Activated CD8-positive, alpha-beta T cell treated with anti-CD3 and anti-CD28 coated beads for 36 hours (primary cell): ENCODE measurements at places on chromosomes 1 and 21. TPM values are rescaled to one million over a fixed set of nuclear protein-coding genes. Genes with fewer than 3 reads are reported as not detected.

DNA sequence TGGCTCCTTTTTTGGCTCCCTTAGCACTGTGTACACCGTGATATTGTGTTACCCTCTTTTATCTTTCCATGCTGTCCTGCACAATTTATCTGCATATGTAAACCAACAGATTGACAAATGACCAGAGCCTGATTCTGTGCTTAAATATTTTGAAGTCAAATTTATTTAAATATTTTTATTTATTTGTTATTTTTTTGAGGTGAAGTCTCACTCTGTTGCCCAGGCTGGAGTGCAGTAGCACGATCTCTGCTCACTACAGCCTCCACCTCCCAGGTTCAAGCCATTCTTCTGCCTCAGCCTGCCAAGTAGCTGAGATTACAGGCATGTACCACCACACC is 12.8 kb downstream of the PMF1 start:
- no peak for DNase-seq

Gene TMEM61
- total RNA-seq = not detected

DNA sequence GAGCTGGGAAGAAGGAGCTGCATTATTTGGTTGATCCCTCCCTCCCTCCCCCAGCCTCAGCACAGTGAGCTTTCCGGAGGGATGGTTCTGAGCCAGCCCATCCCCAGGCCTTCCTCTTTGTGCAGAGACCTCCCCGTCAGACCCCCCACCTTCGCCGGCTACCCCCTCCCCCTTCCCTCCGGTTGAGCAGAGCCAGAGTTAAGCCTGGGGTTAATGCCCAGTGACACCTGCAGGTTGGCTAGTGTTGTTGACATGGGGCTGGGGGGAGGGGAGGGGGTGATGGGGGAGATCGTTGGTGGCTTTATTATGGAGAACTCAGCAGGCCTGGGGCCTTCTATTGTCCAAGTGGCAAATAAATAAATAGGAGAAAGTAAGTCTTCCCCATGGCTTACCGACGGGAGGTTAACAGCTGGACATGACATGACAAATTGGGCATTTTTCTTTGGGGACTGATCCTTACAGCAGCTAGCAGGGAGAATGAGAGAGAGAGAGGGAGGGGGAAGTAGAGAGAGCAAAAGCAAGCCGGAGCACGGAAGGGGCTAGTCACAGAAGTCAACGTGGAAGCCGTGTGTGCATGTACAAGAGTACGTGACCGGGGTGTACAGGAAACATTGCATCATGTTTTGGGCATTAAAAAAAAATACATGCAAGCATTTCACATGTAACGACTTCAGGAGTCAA is 131.1 kb downstream of the TMEM53 start:
- DNase-seq = peak; percentile 9

- no peak for DNase-seq
These were observed 73.0 kb downstream of the DHRS3 start for GRCh38 chr1:12544992-12545391.

- no peak for DNase-seq
These were observed 105.9 kb downstream of the KCNK2 start for GRCh38 chr1:215188302-215188950.

Gene BLACAT1
- 0.13 TPM for total RNA-seq

Gene TTF2
- 127 TPM for total RNA-seq

GRCh38 chr1:47621977-47622376 is 184.1 kb downstream of the FOXD2 start:
- no peak for DNase-seq

GRCh38 chr1:1364266-1364665 is 5.9 kb upstream of the MXRA8 start:
- DNase-seq = no peak

Gene ENSA
- 182 TPM for total RNA-seq

- DNase-seq = no peak
These were observed 28.2 kb upstream of the KCNE1 start for GRCh38 chr21:34540206-34540605.

DNA sequence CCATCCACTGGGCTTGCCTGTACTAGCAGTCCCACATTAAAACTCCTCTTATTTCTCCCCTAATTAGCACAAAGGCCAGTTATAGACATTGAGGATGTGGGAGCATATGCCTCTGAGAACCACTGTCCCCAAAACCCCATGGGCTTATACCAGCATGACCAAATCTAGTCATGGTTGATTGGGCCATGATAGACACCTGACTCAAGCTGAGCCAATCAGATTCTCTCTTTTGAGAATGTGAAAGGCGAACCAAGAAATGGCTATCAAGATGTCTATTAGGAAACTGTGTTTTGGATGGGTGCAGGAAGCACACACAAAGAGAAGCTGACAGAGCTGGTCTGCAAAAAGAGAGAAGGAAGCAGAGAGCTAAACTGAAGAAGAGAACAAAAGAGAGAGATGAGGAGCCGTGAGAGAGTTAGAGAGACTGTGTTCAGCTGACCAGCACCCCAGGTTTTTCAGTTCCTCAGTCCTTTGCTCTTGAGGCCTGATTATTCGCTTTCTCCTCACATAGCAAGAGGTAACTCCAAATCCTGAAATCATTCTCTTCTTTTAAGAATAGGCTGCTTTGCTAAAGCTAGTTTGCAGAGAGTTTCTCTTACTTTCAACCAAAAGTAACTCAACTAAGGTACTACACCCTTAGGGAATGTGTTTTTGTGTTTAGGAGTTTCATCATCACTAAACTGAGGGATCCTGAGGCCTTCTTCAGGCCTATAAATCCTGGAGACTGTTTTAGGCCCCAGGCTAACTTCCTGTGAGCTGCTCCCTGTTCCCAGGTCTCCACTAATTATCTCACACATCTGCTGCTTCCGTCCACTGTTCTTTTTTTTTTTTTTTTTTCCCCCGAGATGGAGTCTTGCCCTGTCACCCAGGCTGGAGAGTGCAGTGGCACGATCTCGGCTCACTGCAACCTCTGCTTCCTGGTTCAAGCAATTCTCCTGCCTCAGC is 7.9 kb upstream of the TIPRL start:
- no peak for DNase-seq

- no peak for DNase-seq
These were observed 281.0 kb upstream of the DEPDC1 start for GRCh38 chr1:68777851-68778250.

DNA sequence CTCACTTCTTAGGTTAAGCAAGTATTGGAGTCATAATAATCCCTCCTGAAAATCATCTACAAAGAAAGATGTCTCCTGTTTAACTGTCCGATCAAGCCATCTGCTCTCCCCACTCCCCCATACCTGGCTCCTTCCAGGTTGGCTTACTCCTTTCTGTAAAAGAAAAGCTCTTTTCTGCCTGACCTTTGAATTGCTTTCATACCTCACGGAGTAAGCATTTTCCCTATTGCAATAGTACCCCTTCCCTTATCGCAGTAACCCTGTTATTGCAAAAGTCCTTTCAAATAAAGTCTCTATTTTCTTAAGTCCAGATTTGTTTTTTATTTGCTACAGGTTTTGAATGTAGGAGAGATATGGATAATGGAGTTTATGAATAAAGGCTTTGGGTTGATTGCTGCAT is 150.4 kb downstream of the GRIK1 start:
- no peak for DNase-seq

DNA sequence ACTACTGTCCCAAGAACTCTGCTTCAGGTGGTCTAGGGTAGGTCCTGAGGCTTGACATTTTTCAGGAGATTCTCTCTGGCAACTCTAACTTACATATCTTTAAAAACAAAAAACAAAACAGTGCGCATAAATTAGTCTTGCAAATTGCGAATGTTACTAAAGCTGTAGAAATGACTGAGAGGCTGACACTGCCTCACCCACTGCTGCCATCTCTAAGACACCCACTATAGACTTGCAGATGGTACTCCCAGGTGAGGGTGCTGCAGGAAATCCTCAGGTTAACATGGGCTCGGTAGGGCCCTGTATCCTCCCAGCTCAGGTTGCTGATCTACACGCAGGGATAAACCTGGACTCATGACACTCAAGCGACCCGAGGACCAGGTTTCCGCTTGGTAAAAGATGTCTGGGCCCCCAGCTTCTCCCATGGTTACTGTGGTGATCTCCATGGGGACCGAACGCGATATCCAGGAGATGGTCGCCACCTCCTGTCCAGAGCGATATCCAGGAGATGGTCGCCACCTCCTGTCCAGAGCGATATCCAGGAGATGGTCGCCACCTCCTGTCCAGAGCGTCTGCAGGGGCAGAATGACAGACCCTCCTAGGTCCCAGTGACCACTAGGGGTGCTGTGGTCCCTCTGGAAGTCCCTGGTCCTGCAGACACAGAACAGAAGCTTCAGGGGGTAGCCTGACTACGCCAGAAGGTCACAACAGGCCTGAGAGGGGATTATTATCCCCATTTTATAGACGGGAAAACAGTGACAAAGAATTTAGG is 16.2 kb upstream of the LY9 start:
- DNase-seq = peak; percentile 77

DNA sequence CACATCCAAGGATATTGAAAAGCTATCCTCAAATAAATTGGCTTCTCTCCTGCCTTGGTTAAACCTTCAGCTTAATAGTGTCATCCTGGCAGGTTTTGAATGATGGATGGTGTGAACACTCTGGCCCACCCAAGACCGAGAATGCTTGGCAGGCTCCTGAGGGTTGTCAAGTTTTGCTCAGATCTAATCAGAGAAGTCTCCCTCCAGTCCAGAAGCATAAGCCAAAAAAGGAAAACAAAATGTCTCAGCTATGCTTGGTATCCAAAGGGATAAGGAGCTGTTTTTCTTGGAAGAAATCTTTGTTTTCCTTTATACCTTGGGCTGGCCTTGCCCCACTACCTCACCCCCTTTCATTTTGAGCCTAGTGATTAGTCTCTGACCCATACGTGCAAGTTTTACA is 172.7 kb downstream of the CRB1 start:
- no peak for DNase-seq

DNA sequence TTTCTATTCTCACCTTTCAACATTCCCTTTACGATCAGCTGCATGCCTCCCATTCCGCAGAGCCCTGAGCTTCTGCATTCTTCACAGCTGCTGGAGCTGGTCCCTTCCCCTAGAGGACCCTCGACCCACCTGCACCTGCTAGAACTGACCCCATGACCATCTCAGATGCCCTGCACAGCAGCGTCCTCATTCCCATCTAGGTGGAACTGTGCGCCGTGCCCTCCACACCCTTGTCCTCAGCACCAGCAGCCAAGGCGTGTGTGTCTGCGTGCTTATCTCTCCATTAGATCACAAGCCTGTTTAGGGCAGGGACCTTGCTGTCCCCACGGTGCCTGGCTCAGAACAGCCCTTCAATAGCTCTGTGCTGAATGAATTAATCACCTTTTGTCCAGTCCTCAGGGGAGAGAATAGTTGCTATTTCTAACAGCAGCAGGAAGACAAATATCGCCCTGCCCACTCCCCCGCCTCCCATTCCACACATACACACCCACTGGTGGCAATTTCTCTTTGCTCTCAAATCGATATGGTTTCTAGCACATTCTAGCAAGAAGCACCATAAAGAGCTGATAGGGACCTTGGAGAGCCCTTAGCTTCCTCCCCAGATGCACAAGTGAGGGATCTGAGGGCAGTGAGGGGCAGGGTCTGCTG is 61.7 kb downstream of the KCNN3 start:
- no peak for DNase-seq

DNA sequence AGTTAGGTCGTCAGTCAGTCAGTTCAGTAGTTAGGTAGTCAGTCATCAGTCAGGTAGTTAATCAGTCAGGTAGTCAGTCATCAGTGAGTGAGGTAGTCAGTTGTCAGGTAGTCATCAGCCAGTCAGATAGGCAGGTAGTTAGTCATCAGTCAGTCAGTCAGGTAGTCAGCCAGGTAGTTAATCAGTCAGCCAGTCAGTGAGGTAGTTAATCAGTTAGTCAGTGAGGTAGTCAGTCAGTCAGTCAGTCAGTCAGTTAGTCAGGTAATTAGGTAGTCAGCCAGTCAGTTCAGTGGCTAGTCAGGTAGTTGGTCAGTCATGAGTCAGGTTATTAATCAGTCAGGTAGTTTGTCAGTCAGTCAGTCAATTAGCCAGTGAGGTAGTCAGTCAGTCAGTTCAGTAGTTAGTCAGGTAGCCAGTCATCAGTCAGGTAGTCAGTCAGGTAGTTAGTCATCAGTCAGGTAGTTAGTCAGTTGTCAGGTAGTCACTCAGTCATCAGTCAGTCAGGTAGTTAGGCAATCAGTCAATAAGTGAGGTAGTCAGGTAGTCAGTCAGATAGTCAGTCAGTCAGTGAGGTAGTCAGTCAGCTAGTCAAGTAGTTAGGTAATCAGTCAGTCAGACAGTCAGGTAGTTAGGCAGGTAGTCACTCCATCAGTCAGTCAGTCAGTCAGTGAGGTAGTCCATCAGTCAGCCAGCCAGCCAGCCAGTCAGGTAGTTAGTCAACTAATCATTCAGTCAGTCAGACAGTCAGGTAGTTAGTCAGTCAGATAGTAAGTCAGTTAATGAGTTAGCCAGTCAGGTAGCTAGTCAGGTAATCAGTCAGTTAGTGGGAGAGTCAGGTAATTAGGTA is 16.2 kb downstream of the KRTAP10-1 start:
- no peak for DNase-seq

- DNase-seq = no peak
These were observed 147.8 kb upstream of the MAP1LC3C start for GRCh38 chr1:242146652-242147051.

DNA sequence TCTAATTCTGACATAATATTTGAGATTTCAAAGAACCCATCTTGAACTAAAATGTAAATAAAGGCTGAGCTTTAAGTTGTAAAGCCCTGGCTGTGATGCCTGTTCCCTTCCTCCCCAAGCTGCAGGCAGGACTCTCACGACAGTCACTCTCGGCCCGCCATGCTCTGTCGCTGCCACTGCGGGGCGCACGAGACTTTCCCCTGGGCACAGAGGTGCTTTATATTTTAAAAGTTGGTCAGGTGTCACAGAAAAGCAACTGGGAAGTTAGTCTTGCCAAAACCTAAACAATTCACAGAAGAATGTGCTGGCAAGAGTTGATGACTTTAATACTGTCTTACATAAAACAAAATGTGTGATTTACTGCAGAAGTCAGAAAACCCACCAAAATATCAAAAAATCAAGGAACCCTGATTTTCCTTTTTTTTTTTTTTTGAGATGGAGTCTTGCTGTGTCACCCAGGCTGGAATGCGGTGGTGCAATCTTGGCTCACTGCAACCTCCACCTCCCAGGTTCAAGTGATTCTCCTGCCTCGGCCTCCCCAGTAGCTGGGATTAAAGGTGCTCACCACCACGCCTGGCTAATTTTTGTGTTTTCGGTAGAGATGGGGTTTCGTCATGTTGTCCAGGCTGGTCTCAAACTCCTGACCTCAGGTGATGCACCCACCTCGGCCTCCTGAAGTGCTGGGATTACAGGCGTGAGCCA is 10.7 kb downstream of the LRRC47 start:
- no peak for DNase-seq

Gene TCEA3
- total RNA-seq = 8.3 TPM

Gene ACTN2
- total RNA-seq = 0.11 TPM

DNA sequence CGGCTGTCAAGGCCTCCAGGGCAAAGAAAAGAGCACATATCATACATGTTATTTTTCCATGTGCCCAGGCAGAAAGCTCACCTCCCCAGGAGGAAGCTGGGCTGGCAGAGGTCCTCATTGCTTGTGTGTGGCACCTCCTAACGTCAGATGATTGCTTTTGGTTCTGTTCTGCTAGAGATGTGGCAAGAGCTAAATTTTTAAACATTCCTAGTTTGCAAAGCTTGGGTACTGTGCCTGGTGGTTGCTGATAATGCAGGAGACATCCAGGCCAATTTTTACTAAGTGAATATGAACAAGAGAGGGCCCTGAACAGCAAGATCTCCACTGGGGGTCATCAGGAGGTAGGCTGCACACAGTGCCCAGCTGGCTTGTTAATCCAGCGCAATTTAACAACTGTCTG is 93.9 kb downstream of the TBX19 start:
- no peak for DNase-seq
